ENCODE measurements at places on chromosomes 2 and 18. TPM values are rescaled to one million over a fixed set of nuclear protein-coding genes. Genes with fewer than 3 reads are reported as not detected.
A peak's percentile ranks its signal among the peaks of the same experiment; 100 is the strongest.

Gene CNTNAP5
- not detected for polyA plus RNA-seq

Gene AQP4
- 0.72 TPM for polyA plus RNA-seq

Gene CACNB4
- polyA plus RNA-seq, result 16.7 TPM

- DNase-seq, result no peak
Measured at GRCh38 chr2:111688482-111688881, 195.5 kb downstream of the ANAPC1 start.

- no peak for DNase-seq
Measured at GRCh38 chr2:64910972-64911433, 78.2 kb upstream of the SLC1A4 start.

Gene THSD7B
- 2.5 TPM for polyA plus RNA-seq

Gene ASB3
- polyA plus RNA-seq, result 29.3 TPM

Gene SALL3
- 10.5 TPM for polyA plus RNA-seq

GRCh38 chr2:56217106-56217505 is 33.3 kb downstream of the CCDC85A start:
- no peak for DNase-seq

DNA sequence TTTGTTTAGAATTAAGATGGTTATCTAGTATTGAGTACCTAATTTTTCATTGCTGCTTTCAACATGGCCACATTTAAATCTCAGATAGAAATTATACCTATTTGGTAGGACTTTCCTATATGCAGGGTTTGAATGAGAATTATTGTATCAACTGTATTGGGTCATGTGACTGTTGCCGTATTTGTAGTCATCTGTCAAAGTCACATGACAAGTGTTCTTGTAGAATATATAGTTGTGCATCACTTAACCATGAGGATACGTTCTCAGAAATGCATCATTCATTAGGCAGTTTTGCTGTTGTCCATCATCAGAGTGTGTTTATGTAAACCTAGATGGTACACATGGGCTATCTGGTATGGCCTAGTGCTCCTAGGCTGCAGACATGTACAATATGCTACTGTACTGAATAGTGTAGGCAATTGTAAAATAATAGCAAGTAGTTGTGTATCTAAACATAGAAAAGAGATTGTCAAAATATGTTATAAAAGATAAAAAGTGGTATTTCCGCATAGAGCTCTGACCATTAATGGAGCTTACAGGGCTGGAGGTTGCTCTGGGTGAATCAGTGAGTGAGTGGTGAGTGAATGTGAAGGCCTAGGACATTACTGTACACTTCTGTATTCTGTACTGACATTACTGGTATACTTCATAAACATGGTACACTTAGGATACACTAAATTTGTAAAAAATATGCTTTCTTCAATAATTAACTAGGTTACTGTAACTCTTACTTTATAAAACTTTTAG is 123.7 kb downstream of the MAP4K4 start:
- no peak for DNase-seq

- no peak for DNase-seq
Measured at GRCh38 chr18:59951591-59951990, 51.8 kb downstream of the PMAIP1 start.

Gene SPP2
- polyA plus RNA-seq, result not detected

- DNase-seq, result no peak
Measured at GRCh38 chr2:140770645-140771044, 1360.2 kb downstream of the LRP1B start.

DNA sequence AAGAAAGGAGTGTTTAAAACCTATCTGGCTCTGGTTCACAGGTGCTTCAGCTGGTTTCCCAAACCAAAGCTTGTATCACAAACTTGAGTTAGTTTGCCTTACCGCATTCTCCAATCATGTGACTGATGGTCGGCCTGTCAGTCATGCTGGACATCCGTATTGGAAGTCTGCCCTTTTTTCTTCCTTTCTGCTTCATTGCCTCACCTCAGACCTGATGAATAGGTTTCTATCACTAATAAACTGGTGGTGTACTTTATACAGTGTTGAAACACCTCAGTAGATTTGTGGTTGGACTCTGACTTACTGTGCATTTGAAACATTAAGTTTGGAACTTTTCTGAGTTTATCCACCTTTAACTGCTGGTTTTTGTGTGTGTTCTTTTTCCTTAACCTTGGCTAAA is 84.1 kb downstream of the R3HDM1 start:
- DNase-seq, result no peak

Gene VWC2L
- 0.08 TPM for polyA plus RNA-seq

DNA sequence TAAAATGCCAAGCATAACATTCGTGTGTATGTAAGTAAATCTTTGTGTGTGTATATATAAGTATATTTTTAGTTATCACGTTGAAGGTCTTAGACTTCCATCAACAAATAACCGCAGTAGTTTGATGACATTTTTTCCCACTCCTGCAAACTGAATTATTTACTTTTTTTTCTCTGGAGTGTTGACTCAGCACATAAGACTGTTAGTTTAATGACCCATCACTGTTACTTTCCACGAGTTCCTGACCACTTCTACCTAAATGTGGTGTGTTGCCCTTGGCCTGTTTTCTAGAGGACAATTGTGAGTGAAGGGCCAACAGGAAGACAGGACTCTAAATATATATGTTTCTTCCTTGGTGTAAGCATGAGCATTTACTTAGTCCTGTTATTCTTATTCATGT is 71.3 kb upstream of the TXNDC2 start:
- DNase-seq, result no peak

DNA sequence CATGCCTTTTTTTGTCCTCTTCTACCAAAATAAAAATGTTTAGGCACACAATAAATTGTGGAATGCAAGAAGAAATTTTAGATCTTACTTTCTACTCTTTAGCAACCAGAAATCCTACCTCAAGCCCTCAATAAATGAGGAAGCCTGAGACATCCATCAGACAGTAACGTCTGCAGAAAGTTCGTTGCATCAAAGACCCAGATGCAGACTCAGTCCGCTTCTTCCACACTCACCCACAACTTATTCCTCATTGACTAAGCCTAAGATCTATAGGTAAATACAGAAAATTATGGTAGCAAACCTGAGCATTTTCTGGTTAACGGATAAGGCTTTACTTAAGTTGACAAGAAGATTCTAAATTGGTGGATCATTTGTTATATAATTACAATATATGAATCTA is 579.4 kb upstream of the ID2 start:
- no peak for DNase-seq

- DNase-seq, result no peak
Measured at GRCh38 chr2:219508971-219509779, 5.1 kb upstream of the ASIC4 start.

GRCh38 chr2:34345030-34345429 is 745.9 kb upstream of the FAM98A start:
- no peak for DNase-seq

DNA sequence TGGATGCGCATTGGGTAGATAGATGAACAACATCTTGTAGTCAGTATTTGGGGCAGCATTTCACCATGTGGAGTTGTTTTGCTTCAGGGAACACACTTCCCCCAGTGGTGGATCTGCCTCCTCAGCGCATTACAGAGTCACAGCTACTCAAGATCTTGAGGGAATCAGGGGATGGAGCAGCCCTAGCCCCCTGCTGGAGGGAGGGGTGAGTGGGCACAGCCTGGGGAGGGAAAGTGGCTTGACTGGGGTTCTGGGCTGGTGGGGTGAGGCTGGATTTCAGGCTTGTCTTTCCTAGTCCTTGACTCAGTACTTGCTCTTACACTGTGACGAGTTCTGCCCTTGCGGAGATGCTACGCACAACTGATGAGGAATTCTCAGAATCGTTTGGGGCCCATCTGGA is 271.0 kb upstream of the HS6ST1 start:
- no peak for DNase-seq

Gene ALPP
- not detected for polyA plus RNA-seq

GRCh38 chr2:237592425-237592980 is 2.0 kb upstream of the RAB17 start:
- no peak for DNase-seq

DNA sequence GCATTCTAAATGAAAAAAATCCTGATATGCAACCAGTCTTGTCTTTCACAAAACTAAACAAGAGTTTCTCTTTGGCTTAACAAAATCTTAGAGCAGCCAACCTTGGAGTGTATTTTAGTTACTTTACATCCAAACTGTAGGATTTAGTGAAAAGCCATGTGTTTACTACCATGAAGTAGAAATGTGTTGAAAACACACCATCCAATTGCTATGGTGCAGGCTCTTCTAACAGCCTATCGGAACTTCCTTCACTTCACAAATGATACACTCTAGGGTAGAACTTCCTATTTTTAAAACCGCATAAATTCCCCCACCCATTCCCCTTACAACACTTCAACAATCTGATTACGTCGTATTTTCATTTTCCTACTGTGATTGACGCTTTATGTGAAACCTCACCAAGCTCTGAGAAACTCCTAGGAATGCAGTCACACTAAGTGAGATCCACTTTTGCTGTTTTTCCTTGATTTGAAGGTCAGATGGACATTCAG is 74.4 kb upstream of the MAP4K4 start:
- no peak for DNase-seq

DNA sequence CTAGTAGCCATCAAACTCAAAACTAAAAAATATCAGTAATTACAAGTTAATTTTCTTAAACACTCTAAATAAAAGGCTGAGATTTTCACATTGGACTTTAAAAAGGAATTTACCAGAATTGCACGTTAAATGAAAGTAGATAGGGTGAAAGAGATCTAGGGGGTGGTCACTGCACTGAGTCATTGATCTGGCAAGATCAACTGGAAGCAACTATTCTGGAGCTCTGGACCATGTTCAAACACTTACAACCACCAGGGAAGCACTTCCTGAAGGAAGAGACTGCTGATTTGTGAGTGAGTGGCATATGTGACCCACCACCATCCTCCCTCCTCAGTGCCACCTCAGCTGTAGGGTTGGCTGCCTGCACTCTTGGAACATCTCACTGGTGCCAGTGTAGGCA is 111.8 kb downstream of the UGGT1 start:
- no peak for DNase-seq

Gene DNER
- polyA plus RNA-seq, result 61.4 TPM

Gene TDRD15
- 0.03 TPM for polyA plus RNA-seq

DNA sequence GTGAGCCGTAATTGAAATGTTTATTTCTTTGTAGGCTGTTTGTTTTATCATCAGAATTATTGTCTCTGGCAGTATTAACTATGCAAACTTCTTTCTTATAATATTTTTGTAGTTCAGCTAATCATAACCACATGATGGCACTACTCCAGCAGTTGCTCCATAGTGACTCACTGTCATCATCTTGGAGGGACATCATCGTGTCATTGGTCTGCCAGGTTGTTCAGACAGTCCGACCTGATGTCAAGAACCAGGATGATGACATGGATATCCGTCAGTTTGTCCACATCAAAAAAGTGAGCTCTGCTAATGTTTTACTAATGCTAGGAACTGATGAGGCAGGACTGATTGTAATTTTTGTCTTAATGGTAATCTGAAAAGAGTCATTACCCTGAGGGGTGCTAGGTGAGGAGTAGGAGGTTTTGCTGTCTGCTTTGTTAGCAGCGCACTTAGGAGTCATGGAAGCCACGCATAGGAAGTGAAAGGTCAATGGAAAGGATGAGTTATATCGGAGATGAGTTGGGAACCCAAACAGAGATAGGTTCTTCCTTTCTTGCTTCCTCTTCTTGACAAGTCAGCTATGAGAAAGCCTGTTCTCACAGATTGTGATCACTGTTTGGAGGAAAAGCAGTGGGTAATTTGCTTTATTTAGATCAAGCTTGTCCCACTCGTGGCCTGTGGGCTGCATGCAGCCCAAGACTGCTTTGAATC is 49.2 kb downstream of the PIKFYVE start:
- DNase-seq, result no peak

DNA sequence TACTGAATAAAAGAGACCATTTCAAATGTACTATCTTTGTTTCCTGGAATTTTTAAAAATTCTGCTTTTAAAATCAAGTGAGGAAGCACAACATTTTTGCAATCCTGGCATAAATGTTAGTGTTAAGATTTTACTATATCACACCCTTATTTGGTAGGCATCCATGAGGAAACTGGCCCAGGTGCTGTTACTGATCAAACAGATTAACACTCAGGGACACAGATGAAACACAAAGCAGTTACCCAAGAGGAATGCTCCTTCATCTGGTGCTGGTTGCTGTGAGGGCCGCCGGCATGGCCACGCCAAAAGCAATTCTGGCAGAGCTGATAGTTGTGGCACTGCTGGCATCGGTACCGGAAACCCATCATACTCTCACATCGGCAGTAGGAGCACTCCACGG is 96.8 kb downstream of the DTNB start:
- no peak for DNase-seq

DNA sequence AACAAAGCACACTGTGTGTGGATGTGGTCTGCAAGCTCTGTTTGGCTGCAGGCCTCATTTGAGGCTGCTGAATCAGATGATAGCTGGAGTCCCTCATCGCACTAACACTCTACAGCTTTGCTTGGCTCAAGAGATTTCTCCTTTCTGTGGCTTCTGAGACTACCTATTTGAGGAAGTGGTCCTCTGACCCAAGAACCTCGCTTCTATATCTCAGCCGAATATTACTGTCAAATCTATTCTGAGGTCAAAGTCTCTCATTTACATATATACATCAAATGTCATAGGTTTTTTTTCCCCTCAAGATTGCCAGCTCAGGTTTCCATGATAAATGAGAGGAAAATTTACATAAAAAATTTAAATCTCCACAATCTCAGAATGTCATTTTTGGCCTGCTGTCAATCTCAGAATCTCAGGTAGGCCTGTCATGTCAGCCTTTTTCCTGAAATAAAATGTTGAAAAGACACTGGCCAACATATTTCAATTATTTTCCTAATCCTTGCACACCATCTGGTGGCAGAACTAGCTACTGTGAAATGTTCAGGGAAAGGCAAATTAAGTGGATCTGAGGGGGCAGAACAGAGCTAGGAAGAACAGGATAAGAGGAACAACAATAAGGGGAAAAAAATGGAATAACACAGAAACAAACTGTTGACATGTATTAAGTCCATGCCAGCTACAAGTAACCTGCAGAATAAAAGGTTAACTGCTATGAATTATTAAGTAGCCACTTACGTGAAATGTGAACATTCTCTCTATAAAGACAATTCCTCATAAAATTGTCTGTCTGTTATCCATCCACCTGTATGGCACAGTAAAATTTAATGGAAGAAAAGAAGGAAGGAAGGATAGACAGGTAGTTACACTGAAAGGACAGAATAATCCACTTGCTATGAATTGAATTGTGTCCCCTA is 39.3 kb downstream of the AP1S3 start:
- DNase-seq, result peak; percentile 29

- no peak for DNase-seq
Measured at GRCh38 chr2:85953476-85953875, 64.7 kb upstream of the ST3GAL5 start.

- no peak for DNase-seq
Measured at GRCh38 chr2:36360063-36360462, 4.5 kb downstream of the CRIM1 start.

DNA sequence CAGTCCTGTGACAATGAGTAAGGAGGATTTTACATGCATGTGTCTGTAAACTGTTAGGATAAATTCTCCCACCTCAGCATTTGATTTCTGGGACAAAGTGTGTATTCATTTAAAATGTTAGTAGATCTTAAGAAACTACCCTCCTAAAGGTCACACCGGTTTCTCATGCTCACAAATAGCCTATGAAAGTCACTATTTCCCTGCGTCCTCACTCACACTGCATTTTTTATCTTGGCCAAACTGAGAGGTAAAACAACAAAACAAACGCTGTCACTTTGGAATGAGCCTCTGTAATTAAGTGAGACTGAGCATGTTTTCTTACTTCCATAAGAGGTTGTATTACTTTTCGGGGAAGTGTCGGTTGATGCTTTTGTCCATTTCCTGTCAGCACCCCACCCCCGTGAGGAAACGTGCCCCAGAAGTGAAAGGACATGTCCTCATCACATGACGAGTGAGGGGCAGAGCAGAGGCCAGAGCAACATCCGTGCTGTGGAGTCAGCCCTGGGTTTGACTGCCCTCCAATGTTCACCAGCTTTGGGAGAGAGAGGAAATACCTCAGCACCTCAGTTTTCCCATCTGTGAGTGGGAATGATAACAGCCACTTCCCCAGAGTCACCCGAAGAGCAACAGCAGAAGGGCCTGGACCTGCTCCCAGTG is 3.1 kb downstream of the GYPC start:
- DNase-seq, result peak; percentile 43

Data from renal cortex interstitium (tissue), 15 donors.